ENCODE measurements at places on chromosomes 3 and 15.

- DNase-seq: no peak
Measured at GRCh38 chr15:101089579-101090427, 162.0 kb downstream of the CHSY1 start.

DNA sequence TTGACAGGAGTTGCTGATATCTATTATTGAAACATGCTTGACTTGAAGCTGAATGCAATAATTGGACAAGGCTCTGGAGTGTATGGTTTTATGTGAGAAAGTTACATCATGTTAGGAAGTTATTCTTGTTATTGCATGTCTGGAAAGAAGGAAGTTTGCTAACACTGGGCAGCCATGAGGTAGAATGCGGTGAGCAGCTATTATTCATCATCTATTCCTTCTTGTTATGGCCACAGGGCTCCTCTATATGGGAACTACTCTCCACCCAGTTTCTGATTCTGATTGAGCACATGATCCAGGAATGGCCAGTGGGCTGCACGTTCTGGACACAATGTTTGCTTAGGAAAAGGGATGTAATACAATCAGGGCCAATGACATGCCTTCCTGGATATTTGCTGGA lies 37.8 kb upstream of the SCN5A start:
- DNase-seq: no peak

- peak; percentile 6 for DNase-seq
Measured at GRCh38 chr15:100263721-100264455, 77.9 kb downstream of the ADAMTS17 start.

DNA sequence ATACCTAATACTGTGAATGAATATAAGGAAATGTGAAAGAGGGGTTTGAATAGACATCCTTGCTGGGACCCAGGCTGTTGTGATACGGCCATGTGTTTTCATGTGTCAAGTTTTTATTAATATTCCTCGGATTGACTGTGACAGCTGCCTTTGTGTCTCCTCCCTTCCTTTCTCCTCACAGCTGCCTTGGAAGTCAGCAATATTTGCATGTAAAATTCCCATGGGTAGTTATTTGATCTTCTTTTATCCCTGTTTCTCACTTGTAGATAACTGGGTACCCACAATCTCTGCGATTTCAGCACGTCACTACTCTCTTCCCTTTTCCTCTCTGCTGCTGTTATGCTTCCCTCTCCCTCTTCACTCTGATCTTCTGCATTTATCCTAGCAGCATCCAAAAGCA lies 9.4 kb downstream of the GPR156 start:
- no peak for DNase-seq

- DNase-seq: no peak
Measured at GRCh38 chr15:51350723-51351122, 9.3 kb downstream of the GLDN start.

GRCh38 chr15:65194826-65195547 lies 9.8 kb upstream of the CLPX start:
- DNase-seq: peak; percentile 23

- DNase-seq: no peak
Measured at GRCh38 chr3:62703451-62704167, 171.6 kb downstream of the CADPS start.

- peak; percentile 95 for DNase-seq
Measured at GRCh38 chr3:194070634-194071409, 65.1 kb upstream of the HES1 start.

DNA sequence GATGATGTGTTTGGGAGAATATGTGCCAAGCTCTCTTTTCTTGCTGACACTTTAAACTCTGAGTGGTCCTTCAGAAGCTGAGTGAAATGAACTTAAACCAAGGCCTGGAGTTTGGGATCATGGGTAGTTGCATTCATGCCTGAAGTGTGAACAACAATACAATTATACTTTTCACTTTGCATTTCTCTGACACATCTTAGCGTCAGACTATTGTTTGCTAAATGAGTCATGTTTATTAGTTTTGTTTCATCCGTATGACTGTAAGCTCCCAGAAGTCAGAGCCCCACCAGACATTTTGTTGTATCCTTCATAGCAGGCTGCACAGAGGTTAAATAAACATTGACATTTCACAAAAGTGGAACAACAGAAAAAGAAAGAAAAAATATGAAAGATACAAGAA lies 542.6 kb downstream of the TUSC7 start:
- DNase-seq: peak; percentile 9

DNA sequence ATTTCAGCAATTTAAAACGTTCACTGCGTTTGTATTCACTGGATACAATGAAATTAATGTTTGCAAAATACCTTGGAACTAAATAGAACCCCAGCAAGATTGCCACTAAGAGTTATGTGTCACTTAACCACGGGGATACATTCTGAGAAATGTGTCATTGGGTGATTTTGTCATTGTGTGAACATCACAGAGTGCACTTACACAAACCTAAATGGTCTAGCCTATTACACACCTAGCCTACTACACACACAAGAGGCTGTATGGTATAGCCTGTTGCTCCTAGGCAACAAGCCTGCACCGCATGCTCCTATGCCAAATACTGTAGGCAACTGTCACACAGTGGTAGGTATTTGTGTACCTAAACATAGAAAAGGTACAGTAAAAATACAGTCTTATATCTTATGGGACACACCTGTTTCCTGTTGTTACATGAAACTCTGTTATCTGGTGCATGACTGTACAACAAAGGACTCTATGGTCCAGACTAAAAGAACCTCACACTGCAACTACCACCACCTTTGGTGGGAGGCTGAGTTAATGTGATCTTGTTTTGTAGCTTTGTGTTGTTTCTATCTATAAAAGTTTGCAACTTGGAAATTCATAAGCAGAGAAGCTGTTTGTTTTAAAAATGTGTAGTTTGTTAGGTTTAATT lies 92.2 kb upstream of the NTRK3 start:
- no peak for DNase-seq

DNA sequence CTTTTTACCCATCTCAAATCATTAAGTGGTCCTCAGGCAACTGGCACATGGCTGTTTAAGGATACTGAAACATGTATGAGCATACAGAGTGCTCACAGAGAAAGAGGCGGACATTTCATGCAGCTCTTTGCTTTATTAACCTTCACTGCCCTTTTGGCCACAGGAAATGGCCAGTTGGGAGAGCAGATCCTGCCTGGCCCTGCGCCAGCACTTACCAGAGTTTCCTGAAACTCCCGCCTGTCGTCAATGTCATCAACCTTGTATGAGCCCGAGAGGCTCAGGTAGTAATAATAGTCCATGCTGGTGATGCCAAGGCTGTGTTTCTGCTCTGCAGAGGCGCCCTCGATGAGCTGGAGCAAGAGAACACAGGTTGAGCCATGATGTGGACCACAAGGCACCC lies 17.8 kb downstream of the LDHAL6B start:
- DNase-seq: no peak

DNA sequence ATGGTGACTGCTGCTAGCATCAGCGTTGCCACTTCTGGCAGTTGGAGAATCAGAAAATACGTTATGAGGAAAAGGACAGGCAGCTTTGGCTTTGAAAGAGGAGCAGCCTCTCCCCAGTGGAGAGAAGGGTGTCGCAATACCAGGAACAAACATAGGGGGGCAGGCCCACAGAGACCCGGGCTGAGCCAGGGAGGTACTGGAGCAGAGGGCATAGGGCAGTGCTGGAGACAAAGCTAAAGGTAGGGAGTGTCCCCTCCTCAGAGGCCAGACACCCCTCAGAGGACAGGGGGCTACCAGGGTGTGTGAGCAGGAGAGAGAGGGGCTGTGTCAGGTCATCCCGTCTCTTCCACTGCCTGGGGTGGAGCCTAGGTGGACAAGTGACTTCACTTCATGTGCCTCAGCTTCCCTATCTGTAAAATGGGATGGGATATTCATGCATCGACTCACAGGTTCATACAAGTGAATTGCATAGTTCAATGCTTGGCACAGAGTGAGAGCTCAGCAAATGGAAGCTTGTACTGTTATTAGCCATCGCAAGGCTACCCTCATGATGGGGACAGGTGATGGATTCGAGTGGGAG lies 49.7 kb upstream of the LIMD1 start:
- DNase-seq: no peak

- no peak for DNase-seq
Measured at GRCh38 chr3:25433868-25434267, 5.8 kb downstream of the RARB start.

- DNase-seq: no peak
Measured at GRCh38 chr15:101105059-101105891, 146.6 kb downstream of the CHSY1 start.

GRCh38 chr3:68515237-68515636 lies 417.1 kb downstream of the TAFA4 start:
- no peak for DNase-seq

DNA sequence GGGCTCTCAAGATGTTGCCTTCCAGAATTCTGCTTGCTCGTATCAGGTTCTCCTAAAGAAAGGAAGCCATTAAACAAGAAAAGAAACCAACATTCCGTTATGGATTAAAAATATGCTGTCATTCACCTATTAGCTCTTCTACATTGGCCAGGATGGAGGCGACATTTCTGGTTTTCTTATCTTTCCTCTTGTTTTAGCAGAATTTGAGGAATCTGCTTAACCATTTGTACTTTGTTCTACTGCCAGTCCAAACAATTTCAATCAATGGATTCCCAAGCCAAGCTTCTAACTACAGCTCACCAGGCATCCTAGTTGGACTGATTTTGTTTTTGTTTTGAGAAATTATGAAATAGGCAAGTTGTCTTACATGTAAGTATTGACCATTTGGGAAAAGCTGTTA lies 164.6 kb upstream of the TSC22D2 start:
- DNase-seq: no peak

DNA sequence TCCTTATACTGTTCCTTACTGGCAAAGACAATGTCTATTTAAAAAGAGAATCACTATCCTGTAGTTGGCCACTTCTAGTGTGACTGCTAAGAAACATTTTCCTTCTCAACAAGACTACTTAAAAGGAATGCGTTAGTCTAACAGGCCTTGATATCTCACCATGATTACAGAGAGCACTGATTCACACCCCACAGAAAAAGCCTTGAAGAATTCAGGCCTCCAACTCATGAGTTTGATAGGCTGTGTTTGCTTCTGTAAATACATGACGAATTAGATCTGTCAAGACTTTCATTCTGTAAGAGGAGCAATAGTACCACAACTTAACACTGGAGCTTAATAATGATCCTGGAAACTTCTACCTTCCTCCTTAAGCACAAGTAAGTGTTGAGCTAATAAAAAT lies 432.8 kb upstream of the NR2F2 start:
- DNase-seq: no peak

DNA sequence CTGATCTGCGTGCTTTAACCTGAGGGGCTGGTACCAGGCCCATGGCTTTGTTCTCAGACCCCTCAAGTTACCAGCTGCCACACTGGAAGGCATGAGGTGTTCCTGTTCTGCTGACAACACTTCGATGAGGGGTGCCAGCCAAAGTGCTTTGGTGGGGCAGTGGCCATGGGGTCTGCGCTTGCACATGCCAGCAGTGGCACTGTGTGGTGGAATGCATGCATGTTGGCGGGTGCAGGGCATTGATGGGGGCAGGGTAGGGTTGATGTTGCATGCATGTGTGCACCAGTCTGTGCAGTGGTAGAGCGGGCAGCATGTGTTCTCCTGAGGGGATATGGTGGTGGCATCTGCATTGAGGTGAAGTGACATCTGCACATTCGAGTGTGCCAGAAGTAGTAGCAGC lies 497.0 kb downstream of the SQOR start:
- DNase-seq: no peak

- DNase-seq: peak; percentile 22
Measured at GRCh38 chr15:71893691-71894090, 83.3 kb downstream of the NR2E3 start.

- no peak for DNase-seq
Measured at GRCh38 chr3:7847521-7847920, 654.1 kb upstream of the LMCD1 start.

- no peak for DNase-seq
Measured at GRCh38 chr15:85543741-85544155, 163.3 kb downstream of the AKAP13 start.

DNA sequence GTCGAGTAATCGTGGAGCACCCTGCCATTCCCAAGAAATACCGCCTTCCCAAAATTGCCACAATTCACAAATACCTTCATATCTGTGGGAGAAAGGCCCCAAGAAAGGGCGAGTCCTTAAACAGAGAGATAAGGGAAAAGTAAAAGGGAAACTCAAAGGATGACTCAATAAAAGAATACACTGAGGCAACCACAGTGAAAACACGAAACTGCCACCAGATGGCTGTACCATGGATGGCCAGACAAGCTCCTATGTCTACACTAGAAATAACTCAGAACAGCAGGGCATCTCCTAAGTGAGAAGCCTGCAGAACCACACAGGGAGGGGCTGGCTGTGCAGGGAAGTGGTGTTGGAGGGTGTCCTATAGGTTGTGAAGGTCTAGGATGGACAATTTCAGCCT lies 25.0 kb downstream of the SRGAP3 start:
- DNase-seq: peak; percentile 39

- DNase-seq: peak; percentile 98
Measured at GRCh38 chr15:90352107-90352893, at the start of gene ZNF774. TSS of gene ZNF774 (plus strand) at chr15:90352284. CDS start at chr15:90354661, 2,377 bp downstream.

DNA sequence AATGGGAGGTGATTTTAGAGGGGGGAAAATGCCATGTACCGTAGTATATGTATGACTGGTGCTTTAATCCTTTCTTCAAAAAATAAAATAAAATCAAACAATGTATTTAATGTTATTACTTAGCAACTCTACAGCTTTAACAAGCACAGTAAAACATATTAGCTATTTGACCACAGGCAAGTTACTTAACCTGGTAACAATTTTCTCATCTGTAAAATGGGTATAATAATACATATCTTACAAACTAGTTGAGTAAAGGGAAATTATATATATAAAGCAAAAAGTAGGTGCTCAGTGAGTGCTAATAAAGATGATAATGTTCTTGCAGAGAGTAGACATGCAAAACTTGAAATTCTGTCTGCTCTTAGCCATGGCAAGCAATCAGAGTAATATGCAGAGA lies 27.9 kb downstream of the SSR3 start:
- DNase-seq: no peak

- DNase-seq: peak; percentile 17
Measured at GRCh38 chr3:150388498-150389418, 19.3 kb upstream of the TSC22D2 start.

DNA sequence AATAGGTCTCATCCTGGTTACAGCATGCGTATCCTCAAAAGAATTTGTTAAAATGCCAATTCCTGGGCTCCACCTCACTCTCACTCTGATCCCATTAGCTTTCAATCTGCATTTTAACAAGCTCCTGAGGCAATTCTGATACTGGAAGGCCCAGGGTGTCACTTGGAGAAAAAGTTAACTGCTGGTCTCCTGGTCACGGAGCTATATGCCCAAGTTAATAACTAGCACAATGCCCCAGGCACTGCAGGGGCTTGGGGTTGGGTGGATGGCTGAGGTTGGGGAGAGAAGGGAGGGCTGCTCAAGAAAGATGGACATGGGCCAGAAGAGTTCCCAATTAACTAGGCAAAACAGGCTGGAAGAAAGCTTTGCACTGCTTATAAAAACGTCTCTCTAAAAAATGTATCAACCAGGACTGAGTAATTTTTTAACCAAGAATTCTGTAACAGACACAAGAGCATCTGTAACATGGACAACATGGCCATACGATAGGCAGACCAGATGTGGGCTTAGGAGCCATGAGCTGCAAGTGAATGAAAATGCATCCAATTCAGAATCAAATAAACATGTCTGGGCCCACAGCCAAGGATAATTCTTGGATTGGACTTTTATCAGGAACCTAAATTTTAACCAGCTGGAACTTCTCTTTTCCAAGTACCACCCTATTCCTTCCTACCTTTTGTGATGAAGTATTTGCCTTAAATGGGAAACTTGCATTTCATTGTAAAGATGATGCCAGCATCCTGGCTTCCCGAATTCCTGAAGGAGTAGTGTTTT lies 4.2 kb downstream of the IL17RD start:
- DNase-seq: no peak
